Substantia nigra (tissue), 51 donors: ENCODE measurements at places on chromosomes 3 and 15.

DNA sequence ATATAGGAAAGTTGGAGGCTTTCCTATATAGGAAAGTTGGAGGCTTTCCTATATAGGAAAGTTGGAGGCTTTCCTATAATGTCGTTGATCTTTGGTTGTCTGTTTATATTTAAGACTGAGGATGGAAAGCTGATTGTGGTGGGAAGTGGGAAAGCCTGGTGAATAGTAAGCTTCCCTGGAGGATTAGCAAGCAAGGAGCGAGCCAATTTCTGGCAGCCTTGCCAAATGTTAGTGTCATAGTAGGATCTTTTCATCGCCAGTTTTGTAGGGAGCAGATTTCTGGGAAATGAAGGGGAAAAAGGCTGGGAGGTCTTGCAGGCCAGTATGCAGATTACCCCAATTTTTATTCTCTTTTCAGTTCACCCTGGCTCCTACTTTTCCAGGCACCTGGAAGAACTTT is 39.9 kb upstream of the CCNL1 start:
- DNase-seq, result no peak

DNA sequence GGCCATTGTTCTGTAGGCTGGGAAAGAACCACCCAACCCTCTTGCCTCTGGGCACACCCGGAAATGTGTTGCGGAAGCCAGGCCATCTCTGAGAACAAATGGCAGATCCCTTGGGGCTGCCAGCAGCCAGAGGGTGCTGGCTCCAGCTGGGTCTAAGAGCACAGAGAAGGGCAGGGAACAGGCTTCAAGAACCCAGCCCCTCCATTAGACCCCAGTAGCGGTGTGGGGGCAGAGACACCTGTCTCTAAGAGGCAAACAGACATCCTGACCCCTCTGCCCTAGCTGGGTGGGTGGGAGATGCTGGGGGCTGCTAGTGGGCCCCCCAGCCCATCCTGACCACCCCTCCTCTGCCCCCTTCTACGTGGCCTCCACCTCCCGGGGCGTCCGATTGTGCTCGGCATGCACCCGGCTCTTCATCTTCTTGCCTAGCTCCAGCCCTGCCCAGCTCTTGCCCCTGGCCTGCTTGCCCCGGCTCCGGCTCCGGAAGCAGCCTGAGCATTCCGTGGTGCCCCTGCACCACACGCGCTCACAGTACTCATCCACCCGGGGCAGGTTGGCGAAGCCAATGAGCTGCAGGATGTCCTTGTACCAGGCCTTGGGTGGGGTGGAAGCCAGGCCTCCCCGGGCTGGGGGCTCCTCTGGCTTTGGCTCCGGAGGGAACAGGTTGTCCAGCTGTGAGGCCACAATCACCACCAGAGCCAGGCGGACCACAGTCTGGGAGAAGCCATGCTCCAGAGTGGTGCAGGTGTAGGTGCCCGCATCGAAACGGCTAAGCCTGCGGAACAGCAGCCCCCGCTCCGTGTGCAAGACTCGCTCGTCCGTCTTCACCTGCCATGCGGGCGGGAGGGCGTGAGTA is 9.4 kb downstream of the SEMA3G start:
- DNase-seq, result no peak

- DNase-seq, result no peak
Measured at GRCh38 chr15:101035611-101036010, 116.5 kb downstream of the LRRK1 start.

GRCh38 chr3:46703013-46703520 is 1.9 kb downstream of the TMIE start:
- DNase-seq, result no peak

DNA sequence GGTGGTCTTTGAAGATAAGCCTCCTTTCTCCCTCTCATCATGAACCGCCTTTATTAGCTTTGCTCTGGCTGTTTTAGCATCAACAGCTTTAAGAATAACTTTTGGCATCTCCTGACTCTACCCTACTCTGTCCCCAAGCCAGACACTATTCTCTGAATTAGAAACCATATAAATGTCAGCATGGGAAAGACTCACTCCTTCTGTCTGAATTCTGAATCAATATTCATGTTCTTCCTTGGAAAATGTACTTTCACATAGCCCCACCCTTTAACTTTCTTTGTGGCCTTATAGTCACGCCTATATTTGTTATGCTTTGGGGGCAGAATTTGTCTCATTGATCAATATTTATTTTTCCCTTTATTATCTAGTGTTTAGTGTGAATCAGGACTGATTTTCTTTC is 131.7 kb upstream of the NR2E3 start:
- no peak for DNase-seq

GRCh38 chr3:23882487-23882918 is 34.3 kb downstream of the NKIRAS1 start:
- DNase-seq, result no peak

GRCh38 chr3:110261141-110261540 is 810.5 kb upstream of the NECTIN3 start:
- no peak for DNase-seq

GRCh38 chr15:60116456-60117089 is 112.5 kb downstream of the FOXB1 start:
- DNase-seq, result no peak

DNA sequence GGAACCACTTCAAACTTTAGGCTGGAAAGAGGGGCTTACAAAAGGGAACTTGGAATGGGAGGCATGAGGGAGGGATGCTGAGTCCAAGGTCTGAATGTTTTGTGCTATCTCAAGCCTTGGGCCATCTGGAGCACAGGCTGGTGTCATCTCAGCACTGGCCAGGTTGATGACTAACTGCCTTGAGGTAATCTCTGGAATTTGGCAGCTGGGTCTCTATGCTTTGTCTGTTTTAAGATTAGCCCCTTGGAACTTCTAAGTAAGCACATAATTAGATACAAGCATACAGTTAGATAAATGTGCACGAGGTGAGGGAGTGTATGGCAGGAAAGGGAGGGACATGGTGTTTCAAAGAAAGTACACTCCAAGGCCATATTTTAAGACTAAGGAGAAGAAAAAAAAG is 252.4 kb upstream of the CCDC54 start:
- no peak for DNase-seq

- peak; percentile 66 for DNase-seq
Measured at GRCh38 chr3:186220911-186221645, 112.2 kb upstream of the ETV5 start.

GRCh38 chr3:122258757-122259371 is 66.2 kb upstream of the CSTA start:
- no peak for DNase-seq

GRCh38 chr3:50194128-50194902 is 2.9 kb downstream of the GNAT1 start:
- DNase-seq, result peak; percentile 22

- DNase-seq, result no peak
Measured at GRCh38 chr3:186264608-186265400, 97.2 kb downstream of the DGKG start.

DNA sequence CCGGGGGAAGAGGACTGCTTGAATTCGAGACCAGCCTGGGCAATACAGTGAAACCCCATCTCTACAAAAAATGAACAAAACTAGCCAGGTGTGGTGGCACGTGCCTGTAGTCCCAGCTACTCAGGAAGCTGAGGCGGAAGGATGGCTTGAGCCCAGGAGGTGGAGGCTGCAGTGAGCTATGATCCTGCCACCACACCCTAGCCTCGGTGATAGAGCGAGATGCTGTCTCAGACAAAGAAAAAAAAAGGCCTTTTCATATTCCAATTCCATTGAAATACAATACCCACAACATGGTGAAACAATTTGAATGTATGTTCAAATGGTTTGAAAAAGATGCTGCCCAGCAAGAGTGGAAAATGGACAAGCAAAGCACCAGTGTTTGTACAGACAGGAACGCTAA is 61.8 kb upstream of the ZNF148 start:
- DNase-seq, result no peak

- DNase-seq, result no peak
Measured at GRCh38 chr3:11186771-11187191, 32.5 kb downstream of the HRH1 start.

- DNase-seq, result no peak
Measured at GRCh38 chr15:60835020-60835419, 356.1 kb upstream of the ICE2 start.

- DNase-seq, result no peak
Measured at GRCh38 chr3:37493485-37494080, 319.2 kb upstream of the LRRFIP2 start.

DNA sequence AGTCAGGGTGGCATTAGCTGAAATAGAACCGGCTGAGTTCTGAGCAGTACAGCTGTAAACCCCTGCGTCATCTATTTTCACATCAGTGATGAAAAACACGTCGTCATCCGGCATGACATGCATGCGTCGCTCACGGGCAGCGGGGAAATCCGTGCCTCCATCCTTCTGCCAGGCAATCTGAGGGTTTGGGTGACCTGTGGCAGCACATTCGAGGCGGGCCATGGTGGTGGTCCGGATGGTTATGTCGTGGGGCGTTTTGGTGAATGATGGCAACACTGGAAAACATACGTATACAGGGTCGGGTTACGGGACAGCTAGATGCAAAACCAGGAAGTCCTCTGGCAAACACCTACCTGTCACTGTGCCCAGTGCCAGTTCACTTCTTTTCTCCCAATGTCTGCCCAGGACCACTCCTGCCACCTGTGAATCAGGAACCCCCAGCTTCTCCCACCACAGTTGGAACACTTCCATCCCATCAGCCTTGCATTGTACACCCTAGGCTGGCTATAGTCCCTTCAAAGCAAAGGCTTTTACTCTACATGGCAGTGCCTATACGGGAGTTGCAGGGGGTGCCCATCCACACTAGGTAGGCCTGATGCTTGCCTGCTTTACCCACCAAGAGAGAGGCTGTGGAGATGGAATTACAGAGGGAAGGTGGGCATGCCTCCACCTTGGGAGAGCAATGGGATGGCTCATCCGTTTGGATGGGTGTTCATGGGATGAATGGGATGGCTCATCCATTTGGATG is 116.7 kb downstream of the LRIG1 start:
- no peak for DNase-seq

GRCh38 chr3:9649791-9650521 is 651 bp downstream of the MTMR14 start:
- no peak for DNase-seq

DNA sequence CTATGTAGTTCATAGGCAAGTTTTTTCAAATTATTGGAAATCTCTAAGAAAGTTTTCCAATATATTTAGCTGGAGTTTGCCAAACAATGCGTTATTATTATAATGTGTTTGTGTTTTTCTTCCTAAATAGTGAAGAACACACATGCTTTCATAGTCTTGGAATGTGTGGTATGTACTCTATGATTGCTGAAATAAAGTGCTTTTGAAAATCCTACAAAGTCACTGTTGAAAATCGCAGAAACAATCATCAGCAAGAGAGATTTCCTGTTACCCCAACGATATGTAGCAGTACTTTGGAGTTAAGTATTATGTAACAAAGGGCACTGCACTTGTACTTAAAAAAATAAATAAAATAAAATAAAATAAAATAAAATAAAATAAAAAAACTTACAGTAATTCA is 796.2 kb downstream of the NAALADL2 start:
- no peak for DNase-seq

- no peak for DNase-seq
Measured at GRCh38 chr15:32698773-32699390, 18.9 kb upstream of the GREM1 start.

DNA sequence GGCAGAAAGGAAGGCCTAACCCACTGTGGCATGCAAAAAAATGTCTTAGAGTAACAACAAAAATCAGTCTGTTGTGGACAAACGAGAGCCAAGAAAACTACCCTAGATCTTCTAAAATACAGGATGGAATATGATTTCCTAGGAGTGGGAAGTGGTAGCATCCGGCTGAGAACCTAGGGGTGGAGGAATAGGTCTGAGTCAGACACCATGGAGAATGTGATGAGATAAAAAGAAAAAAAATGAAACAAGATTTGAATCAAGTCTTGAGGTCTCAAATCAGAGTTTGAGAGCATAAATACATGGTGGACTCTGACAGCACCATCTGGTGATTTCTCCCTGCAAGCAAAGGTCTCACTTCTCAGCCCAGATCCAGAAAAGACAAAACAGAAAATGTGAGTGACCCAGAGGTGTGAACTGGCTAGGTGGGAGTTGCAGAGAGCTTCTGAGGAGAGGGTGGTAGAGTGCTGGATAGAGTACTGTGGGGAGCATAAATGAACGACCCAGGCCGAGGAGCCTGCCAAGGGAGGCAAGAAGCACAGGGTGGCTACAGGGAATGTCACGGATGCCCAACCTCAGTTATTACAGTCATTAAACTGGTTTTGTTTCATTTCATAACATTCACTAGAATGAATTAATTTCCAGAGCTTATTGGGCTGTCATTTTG is 27.6 kb upstream of the VEPH1 start:
- no peak for DNase-seq

- DNase-seq, result no peak
Measured at GRCh38 chr3:126287536-126288241, 69.5 kb downstream of the KLF15 start.

DNA sequence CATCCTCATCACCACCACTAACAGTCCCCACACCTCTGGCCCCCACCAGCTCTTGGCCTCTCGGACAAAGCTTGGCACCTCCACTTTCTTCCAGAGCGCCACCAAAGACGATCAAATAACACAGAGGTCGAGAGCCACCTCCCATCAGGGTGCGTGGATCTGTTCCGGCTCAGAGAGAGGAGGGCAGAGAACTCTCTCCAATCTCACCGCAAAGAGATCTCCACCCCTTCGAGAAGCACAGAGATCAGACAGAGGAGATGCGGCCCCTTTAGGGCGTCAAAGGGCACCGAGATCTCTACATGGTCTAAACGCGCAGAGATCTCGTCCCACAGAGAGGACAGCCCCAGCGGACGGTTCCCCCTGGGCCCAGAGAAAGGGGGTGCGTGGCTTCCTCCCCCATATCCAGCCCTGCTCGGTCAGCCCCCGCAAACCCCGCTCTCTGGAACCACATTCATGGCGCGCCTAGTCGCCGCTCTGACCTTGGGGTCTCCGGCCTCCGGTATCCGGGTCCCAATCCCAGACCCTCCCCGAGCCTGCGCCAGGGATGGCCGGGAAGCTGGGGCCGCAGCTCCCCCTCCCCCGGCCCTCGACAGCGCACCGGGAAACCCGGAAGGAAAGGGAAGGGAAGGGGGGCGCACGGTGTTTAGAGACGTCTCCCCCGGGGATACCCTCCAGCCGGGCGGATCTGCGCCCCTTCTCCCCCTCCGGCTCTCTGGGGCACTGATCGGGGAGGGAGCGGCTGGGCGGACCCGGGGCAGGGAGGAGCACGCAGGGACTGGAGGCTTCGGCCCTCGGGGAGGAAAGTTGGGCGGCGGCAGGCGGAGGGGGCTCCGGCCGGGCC is 608 bp downstream of the SCN5A start:
- no peak for DNase-seq

GRCh38 chr3:166462891-166463470 is 625.8 kb upstream of the BCHE start:
- DNase-seq, result no peak

GRCh38 chr15:54364961-54365360 is 386.7 kb downstream of the UNC13C start:
- DNase-seq, result peak; percentile 55

DNA sequence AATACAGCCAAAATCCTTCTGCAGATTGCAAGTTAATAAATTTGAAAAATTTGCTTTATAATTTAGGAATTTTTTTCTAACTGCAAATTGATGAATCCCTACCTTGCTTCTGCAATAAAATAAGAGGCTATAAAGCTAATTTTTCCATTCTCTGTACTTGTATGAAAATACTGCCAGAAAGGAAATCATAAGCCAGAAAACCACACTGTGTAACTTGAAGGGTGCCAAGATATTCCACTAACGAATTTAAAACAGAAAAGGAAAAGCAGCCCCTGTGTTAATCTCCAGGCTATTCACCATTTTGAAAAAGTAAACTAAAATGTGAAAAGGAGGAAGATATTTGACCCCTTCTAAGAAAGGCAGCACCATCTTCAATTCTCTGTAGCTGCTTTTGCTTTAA is 557.9 kb upstream of the ZNF385D start:
- no peak for DNase-seq
